Activated T-helper 1 cell treated with anti-CD3 and anti-CD28 coated beads, Interleukin-12 subunit alpha, Interleukin-12 subunit beta, Interleukin-2, Interleukin-4 antibody, amounts not matched to agents 30 ng/mL and 10 ng/mL and 1 ng/mL, durations not matched to agents 14 hours and 24 hours and 36 hours (primary cell): ENCODE measurements at places on chromosomes 6 and 20. TPM values are rescaled to one million over a fixed set of nuclear protein-coding genes. Genes with fewer than 3 reads are reported as not detected.
A peak's percentile ranks its signal among the peaks of the same experiment; 100 is the strongest.

GRCh38 chr20:47642118-47642517, 140.4 kb downstream of the NCOA3 start:
- peaks cover 60% of the 10 kb centered on the region for H3K36me3 ChIP-seq
- no peaks in the 10 kb centered on the region for H3K27me3 ChIP-seq
- H3K4me1 ChIP-seq = no peaks in the 10 kb centered on the region
- H3K4me3 ChIP-seq = no peak overlapping the region
- H3K27ac ChIP-seq = peak overlapping the region; percentile 3

DNA sequence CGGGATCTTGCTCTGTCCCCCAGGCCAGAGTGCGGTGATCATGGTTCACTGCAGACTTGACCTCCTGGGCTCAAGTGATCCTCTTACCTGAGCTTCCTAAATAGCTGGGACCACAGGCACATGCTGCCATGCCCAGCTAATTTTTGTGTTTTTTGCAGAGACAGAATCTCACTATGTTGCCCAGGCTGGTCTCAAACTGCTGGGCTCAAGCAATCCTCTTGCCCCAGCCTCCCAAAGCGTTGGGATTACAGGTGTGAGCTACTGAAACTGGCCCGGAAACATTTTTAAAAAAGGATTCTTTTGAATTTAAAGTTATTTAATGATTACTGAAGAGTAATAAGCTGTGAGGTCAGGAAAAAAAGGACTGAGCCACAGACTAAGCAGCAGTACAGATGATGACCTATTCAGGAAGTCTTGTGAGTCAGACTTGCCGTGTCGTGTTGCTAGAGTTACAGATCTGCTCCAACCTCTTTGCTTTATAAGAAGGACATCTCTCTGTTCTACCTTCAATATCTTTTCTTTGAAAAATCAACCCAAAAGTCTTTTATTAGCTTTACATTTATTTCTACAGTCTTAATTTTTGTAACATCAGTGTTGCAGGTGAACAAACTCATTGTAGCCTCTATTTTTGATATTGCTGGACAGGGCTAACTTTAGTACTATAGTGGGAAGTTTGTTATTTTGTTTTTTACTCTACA, 108.7 kb downstream of the NCOA3 start:
- peak overlapping the region; percentile 77 for H3K4me3 ChIP-seq
- H3K36me3 ChIP-seq = peaks cover 43% of the 10 kb centered on the region
- H3K27me3 ChIP-seq = no peaks in the 10 kb centered on the region
- H3K27ac ChIP-seq = peak overlapping the region; percentile 97
- DNase-seq = peak; percentile 60

DNA sequence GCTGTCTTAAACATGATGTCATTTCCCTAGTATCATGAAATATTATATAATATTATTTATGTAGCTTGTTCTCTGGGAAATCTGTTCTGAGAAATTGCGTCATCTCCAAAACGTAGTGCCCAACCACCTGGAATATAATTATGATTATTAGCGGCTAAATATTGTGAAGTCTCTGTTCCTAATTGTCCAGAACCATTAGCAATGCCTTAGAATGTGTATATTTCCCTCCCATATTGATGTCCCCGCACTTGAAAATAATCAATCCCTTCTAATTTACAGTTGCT, 54.4 kb downstream of the OTOR start:
- DNase-seq = no peak
- no peaks in the 10 kb centered on the region for H3K36me3 ChIP-seq
- peaks cover 8% of the 10 kb centered on the region for H3K27me3 ChIP-seq

DNA sequence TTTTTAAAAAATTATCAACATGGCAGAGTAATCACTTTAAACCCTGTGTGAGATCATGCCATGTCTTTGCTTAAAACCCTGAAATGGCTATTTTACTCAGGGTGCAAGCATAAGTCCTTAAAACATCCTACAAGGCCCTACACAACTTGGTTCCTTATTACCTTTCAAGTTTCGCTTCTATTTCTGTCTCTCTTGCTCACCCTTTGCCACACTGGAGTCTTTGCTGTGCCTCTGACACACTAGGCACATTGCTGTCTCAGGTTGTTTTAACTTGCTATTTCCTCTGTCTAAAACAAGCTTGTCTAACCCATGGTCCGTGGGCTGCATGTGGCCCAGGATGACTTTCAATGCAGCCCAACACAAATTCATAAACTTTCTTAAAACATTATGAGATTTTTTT, 55.6 kb downstream of the KIAA0408 start:
- H3K36me3 ChIP-seq = peaks cover 3% of the 10 kb centered on the region
- DNase-seq = no peak
- H3K27me3 ChIP-seq = no peaks in the 10 kb centered on the region
- H3K4me1 ChIP-seq = peaks cover 18% of the 10 kb centered on the region
- peak overlapping the region; percentile 67 for H3K27ac ChIP-seq

GRCh38 chr20:62025832-62026563, 39.7 kb downstream of the TAF4 start:
- no peaks in the 10 kb centered on the region for H3K27me3 ChIP-seq
- H3K36me3 ChIP-seq = no peaks in the 10 kb centered on the region
- no peak overlapping the region for H3K4me3 ChIP-seq
- peaks cover 17% of the 10 kb centered on the region for H3K4me1 ChIP-seq
- no peak for DNase-seq
- peak overlapping the region; percentile 41 for H3K27ac ChIP-seq

GRCh38 chr6:117653949-117654348, 21.3 kb upstream of the NUS1 start:
- H3K27ac ChIP-seq = no peak overlapping the region
- no peaks in the 10 kb centered on the region for H3K4me1 ChIP-seq
- H3K27me3 ChIP-seq = no peaks in the 10 kb centered on the region
- H3K36me3 ChIP-seq = no peaks in the 10 kb centered on the region

GRCh38 chr20:51528263-51529027, 14.1 kb downstream of the NFATC2 start:
- DNase-seq = peak; percentile 37
- no peaks in the 10 kb centered on the region for H3K27me3 ChIP-seq
- H3K4me1 ChIP-seq = peaks cover 91% of the 10 kb centered on the region
- H3K36me3 ChIP-seq = peaks cover 38% of the 10 kb centered on the region

DNA sequence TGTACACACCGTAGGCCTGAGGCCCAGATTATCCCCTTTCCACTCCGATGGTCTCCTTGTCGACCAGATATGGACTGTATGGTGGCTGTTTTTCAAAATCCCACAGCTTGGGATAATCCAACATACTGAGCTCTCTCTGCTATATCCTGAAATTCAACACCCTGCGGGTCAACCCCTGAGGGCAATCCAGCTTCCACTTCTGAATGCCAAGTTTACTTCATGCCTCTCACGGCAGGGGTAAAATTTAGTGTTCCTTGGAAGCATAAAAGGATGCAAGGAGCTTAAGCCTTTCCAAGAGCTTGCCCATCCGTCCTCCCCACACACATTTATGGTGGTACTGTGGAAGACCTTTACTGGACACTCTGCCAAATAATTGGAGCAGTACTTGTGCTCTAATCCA, 90.7 kb downstream of the PLG start:
- H3K36me3 ChIP-seq = no peaks in the 10 kb centered on the region
- no peaks in the 10 kb centered on the region for H3K27me3 ChIP-seq
- H3K4me3 ChIP-seq = no peak overlapping the region

DNA sequence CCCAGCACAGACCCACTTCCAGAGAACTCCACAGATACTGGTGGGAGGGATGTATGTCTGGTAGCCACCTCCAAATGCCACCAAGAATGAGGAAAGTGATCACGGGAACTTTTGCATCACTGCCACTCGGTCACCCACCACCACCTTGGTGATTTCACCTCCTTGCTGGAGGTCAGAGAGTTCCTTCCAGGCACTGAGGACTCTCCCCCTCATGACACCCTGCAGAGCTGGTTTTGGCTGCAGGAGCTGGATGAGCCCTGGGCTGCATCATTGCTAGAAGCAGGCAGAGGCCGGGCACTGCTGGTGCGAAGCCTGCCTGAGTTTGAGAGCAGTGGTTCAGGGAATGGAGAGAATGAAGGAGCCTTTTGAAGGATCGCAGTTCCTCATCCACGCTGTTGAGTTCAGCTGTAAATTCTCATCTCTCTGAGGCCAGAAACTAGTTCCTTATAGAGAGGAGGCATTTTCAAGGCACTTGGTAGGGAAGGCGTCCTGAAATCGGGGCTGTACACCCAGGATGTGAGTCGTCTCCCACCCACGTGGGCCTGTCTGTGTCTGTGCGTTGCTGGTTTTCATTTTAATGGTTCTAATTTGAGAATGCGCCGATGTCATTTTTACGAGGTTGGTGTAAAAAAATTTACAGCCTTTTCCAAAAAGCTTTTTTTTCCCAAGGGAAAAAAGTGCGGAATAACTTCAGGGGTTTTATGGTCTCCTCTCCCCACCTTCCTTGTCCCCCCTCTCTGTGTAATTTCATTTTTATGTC, 25.0 kb downstream of the FOXP4 start:
- H3K27me3 ChIP-seq = no peaks in the 10 kb centered on the region
- no peak for DNase-seq
- H3K36me3 ChIP-seq = peaks cover 19% of the 10 kb centered on the region
- no peak overlapping the region for H3K4me3 ChIP-seq

- H3K4me3 ChIP-seq = no peak overlapping the region
- H3K36me3 ChIP-seq = no peaks in the 10 kb centered on the region
- H3K27ac ChIP-seq = no peak overlapping the region
- no peaks in the 10 kb centered on the region for H3K4me1 ChIP-seq
Observed at GRCh38 chr20:58544286-58544685, 29.1 kb upstream of the APCDD1L start.

GRCh38 chr6:25508051-25508450, 144.0 kb upstream of the SCGN start:
- H3K36me3 ChIP-seq = no peaks in the 10 kb centered on the region
- no peak for DNase-seq
- no peak overlapping the region for H3K4me3 ChIP-seq
- no peaks in the 10 kb centered on the region for H3K27me3 ChIP-seq
- H3K27ac ChIP-seq = no peak overlapping the region

- peak overlapping the region; percentile 90 for H3K27ac ChIP-seq
- H3K4me3 ChIP-seq = no peak overlapping the region
- no peak for DNase-seq
- H3K36me3 ChIP-seq = peaks cover 6% of the 10 kb centered on the region
- no peaks in the 10 kb centered on the region for H3K27me3 ChIP-seq
Observed at GRCh38 chr6:2792330-2793110, 27.3 kb downstream of the WRNIP1 start.

DNA sequence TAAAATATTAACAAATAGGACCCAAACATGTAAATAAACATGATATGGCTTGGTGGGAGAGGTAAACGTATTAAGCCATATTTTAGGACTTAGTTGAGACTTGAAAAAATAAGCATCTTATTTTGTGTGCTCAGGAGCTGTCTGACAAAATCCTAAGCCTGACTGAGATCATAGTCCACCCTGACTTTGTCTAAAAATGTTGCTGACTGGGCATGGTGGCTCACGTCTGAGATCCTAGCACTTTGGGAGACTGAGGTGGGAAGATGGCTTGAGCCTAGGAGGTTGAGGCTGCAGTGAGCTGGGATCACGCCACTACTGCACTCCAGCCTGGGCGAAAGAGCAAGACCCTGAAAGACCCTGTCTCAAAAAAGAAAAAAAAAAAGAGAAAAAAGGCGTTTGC, 52.1 kb downstream of the AIG1 start:
- no peak overlapping the region for H3K4me3 ChIP-seq
- H3K36me3 ChIP-seq = no peaks in the 10 kb centered on the region
- no peak overlapping the region for H3K27ac ChIP-seq
- peaks cover 6% of the 10 kb centered on the region for H3K4me1 ChIP-seq
- no peak for DNase-seq

DNA sequence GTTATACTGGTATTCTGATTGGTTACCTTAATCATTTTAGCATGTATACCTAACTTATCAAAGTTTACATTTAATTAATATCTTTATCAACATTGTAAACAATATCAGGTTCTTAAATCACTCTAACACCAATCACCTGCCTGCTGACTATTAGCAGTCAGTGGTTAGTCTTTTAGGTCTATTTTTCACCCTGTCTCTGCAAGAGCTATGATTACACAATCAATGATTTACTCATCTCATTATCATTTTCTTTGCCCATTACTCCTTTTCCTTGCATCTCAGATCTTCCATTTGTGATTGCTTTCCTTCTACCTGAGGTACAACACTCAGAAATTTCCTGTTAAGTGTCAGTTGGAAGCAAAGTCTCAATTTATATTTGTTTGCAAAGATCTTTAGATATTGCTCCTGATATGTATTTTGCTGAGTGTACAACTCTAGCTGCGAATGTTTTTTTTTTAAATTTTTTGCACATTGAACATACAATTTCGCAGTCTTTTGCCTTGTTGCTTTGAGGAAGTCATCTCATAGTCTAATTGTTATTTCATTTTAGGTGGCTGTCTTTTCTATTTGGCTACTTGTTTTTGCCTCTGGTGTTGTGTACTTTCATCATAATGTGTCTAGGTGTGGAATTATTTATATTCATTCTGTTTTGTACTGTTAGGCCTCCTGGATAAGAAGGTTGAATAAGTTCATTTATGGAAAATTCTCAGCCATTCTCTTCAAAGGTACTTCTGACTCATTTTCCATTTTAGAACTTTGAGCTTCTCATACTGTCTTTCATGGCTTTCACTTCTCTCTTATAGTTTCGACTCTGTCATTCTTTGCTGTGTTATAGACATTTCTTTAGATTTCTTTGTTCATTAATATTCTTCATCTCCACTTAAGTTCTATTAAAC, 104.9 kb upstream of the CEP162 start:
- H3K27me3 ChIP-seq = no peaks in the 10 kb centered on the region
- no peaks in the 10 kb centered on the region for H3K4me1 ChIP-seq
- H3K27ac ChIP-seq = no peak overlapping the region
- H3K4me3 ChIP-seq = no peak overlapping the region
- H3K36me3 ChIP-seq = no peaks in the 10 kb centered on the region

DNA sequence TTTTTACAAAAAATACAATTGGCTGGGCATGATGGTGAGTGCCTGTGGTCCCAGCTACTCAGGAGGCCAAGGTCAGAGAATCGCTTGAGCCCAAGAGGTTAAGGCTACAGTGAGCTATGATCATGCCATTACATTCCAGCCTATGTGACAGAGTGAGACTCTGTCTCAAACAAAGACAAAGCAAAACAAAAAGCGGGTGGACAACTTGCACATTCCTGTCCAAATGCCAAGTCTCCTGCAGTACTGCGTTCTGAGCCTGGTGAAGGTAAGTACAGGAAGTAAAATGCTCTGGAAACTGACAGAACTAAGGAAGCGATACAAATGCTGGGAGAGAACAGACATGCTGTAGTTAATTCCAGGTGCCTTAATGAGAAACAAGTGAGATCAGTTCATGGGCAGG, 20.4 kb upstream of the TMEM242 start:
- H3K4me1 ChIP-seq = no peaks in the 10 kb centered on the region
- no peaks in the 10 kb centered on the region for H3K36me3 ChIP-seq
- H3K27ac ChIP-seq = no peak overlapping the region
- no peak overlapping the region for H3K4me3 ChIP-seq

GRCh38 chr20:51008718-51009117, 14.2 kb downstream of the KCNG1 start:
- no peaks in the 10 kb centered on the region for H3K27me3 ChIP-seq
- no peak overlapping the region for H3K27ac ChIP-seq
- no peaks in the 10 kb centered on the region for H3K36me3 ChIP-seq

- H3K4me3 ChIP-seq = no peak overlapping the region
- no peak for DNase-seq
- H3K27me3 ChIP-seq = peaks cover 27% of the 10 kb centered on the region
- no peaks in the 10 kb centered on the region for H3K4me1 ChIP-seq
- H3K27ac ChIP-seq = no peak overlapping the region
Observed at GRCh38 chr6:2624177-2624576, 126.5 kb downstream of the MYLK4 start.

GRCh38 chr6:144753023-144753705, 468.0 kb downstream of the UTRN start:
- peaks cover 23% of the 10 kb centered on the region for H3K36me3 ChIP-seq
- no peak overlapping the region for H3K4me3 ChIP-seq
- H3K27ac ChIP-seq = no peak overlapping the region
- DNase-seq = no peak

MRPL18 gene
- 108 and 111 TPM in 2 replicates for total RNA-seq

GSTA3 gene
- total RNA-seq = not detected in 2 replicates

MAP7 gene
- total RNA-seq = 1.7 and 2.3 TPM in 2 replicates

BEND6 gene
- 0.07 TPM in 1 of 2 replicates, not detected in the other for total RNA-seq

DZANK1 gene
- 1.1 and 1.8 TPM in 2 replicates for total RNA-seq

KCNK16 gene
- total RNA-seq = not detected in 2 replicates
